HFF-Myc (cell line): ENCODE measurements at places on chromosomes 1 and 21.

GRCh38 chr1:243715285-243715684 is 134.8 kb downstream of the AKT3 start:
- no peak for DNase-seq

GRCh38 chr1:92820551-92820950 is 11.3 kb upstream of the RPL5 start:
- no peak for DNase-seq

GRCh38 chr1:51567653-51568052 is 48.6 kb upstream of the EPS15 start:
- no peak for DNase-seq

- DNase-seq = no peak
Measured at GRCh38 chr1:246629030-246629429, 62.8 kb downstream of the CNST start.

DNA sequence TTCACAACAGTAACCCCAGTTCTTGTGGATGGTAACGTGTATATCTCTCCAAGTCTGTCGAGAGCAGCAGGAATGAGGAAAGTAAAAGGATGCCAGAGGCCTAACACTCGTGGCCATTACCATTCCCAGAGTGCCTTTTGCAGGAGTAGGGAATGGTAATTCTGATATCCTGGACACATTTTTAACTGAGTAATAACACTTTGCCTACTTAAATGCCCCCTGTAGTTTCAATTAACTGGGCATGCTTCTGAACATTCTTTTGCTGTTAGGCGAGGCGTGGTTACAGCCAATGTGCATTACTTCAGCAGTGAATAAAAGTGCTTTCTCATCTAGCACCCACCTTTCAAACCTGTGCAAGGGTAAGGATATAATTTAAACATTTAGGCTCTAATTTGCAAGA is 258.5 kb upstream of the ADGRL2 start:
- DNase-seq = no peak

DNA sequence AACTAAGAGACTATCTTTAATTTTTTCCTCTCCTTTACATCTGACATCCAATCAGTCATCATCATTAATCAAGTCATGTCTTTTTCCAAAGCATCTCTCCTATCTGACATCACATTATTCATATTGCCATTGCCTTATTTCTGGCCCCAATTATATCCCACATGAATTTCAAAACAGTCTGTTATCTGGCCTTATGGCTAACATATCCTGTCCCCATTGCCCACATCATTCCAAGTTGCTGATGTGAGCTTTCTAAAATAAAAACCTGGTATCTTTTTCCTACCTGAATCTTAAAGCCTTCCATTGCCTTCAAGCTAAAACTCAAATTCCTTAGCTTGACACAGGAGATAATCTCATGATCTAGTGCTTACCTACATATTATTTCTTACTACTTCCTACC is 283.9 kb downstream of the LRRC40 start:
- DNase-seq = no peak

GRCh38 chr1:199352351-199352750 is 675.2 kb upstream of the NR5A2 start:
- DNase-seq = no peak

DNA sequence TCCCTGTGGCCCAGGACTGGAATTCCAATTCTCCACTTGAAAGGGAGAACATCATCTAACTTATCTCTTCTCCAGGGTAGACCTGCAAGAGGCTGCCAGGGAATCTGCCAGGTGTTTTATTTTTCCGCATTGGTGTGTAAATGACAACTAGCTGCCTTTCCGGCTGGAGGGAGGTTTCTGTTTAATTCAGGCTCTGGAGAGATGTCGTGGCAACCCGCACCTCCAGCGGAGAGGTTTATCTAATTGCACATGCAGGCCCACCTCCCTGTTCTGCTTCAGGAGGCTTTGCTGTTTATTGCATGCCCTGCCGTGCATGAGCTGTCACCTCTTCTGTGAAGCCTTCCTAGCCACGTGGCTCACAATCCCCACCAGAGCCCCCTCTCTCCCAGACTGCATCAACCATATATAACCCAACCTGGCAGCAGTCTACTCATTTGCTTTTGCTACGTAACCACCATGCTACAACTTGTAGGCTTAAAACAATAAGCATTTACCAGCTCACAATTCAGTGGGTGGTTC is 151.6 kb downstream of the C1orf94 start:
- no peak for DNase-seq

DNA sequence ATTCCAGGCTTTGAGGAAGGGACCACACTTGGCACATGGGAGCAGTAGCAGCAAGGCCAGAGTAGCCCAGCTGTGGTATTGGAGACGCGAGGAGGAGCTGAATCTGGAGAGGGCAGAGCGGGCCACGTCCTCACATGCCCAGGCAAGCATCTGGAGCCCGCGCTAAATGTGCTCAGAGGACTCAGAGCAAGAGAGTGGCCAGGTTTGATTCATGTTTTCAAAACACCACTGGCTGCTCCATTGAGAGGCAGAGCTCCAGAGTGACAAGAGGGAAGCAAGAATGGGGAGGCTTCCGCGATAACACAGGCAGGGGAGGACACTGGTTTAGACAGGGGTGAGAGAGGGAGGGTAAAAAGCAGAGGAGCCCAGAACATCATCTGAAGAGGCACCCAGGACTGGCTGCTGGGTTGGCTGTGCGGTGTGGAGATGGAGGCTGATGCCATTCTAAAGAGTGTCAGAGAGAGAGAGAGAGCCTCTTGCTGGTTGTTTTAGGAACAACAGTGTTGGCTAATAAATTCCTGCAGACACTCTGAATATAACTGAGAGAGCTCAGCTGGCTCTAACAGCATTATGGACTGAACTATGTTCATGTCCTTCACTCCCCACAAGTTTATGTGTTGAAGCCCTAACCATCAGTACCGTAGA is 32.3 kb downstream of the RCAN1 start:
- DNase-seq = no peak

GRCh38 chr1:178093951-178094738 is at the start of gene RASAL2:
Gene RASAL2 (plus strand): TSS chr1:178094104. CDS start chr1:178094493, 389 bp downstream.
- DNase-seq = no peak

GRCh38 chr1:61224609-61225008 is 142.2 kb downstream of the NFIA start:
- no peak for DNase-seq

DNA sequence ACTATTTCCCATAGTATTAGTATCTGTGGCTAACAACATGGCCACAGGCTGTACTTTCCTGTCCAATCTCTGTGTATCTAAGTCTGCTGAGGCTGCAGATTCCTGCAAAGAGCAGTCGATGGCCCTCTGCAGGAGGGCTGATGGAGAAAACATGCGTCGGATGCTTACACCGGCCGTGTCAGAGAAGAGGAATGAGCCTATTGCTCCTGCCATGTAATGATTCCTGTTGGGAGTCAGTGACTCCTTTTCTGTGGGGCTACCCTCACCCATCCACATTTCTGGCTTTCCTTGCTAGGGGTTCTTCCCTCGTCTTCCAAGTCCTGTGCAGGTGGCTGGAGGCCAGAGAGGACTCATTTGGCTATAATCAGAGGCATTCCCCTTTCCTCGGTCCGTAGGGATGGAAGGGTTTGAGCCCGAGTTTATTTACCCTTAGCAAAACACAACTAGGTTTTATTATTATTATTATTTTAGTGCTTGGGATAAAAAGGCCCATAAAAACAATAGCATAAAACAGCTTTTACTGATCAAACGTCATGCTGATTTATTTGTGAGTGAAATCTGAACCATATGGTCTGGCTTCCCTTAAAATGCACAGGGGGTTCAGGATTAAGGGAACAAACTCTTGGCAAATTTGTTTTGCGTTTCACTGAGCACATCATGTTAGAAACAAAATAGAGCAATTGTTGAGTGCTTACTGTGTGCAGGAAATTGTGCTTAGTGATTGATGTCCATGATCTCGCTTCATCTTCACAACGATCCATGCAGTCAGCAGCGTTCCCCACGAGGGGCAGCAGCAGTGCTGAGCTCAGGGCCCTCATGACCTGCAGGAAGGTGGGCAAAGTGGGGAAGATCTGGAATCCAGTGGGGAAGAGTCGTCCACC is 70.8 kb downstream of the KIF26B start:
- DNase-seq = no peak

DNA sequence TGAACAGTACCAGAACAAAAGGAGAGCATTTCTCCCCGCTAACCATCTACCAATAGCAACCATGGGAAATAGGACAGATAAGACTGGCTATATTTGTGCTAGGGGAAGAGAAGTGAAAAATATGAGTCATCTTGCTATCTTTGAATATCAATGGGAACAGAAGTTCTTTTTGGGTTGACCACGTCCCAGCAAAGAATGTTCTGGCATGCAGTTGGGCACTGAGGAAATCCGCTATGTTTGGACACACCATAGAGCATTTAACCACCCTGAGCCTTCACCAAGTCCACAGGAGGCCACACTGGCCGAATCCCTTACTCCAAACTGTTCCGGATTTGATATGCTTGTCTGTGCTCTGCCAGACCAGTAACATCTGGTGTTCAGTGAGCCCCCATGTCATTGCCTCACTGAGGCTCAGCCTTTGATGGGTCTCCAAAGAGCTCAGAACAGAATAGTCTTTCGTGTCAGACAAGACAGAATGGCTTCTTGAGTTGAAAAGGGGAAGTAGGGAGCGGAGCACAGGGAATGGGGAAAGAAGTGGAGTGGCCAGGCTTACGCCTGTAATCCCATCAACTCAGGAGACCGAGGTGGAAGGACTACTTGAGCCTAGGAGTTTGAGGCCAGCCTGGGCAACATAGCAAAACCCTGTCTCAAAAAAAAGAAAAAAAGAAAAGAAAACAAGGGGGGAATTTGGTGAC is 81.4 kb downstream of the SMYD2 start:
- no peak for DNase-seq

GRCh38 chr1:52769346-52770033 is 43.2 kb downstream of the ZYG11B start:
- no peak for DNase-seq

- DNase-seq = peak; percentile 19
Measured at GRCh38 chr1:227723474-227723873, 11.6 kb downstream of the JMJD4 start.

GRCh38 chr1:171160211-171160610 is 24.9 kb upstream of the FMO2 start:
- DNase-seq = no peak

DNA sequence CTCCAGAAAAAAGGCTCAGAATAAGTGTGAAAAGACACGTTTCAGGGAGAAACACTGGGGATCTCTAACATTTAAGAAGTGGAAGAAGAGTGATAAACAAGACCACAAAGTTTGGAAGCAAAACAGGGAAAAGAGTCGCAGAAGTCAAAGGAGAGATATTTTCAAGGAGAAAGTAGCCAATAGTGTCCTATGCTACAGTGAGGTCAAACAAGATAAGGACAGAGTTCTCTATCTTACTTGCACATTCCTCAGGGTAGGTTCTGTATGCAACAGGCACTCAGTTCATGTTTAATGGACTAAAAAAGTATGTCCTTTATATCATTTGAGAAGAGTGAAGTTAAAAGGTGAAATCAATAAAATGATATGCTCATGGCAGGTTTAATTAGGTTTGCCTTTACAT is 13.8 kb upstream of the EDEM3 start:
- no peak for DNase-seq

DNA sequence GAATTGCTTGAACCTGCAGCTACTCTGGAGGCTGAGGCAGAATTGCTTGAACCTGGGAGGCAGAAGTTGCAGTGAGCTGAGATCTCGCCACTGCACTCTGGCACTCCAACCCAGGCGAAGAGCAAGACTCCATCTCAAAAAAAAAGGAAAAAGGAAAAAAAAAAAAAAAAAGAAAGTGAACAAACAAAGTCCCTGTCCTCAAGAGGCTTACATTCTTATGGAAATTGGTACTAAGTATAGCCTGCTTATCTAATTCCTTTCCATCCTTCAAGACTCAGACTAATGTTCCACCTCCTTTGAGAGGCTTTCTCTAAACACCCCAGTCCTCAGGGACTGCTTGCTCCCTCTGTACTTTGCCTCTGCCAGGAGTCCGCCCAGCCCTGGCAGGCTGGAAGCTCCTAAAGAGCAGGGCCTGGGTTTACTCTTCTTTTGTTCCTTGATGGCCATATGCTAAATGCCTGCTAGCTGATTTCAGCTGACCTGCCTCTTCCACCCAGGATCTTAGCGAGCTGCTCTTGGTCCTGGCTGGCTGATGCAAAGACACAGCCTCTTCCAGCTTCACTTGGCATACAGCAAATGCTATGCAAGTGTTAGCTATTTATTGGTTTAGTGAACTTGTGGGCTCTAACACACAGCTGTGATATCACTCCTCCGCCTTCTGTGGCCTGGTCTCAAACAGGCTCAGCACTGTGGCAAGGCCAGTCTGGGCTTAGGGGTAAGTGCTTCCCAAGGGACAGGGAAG is 9.8 kb downstream of the SLC9A1 start:
- DNase-seq = no peak

GRCh38 chr1:42319871-42320484 is 15.1 kb downstream of the FOXJ3 start:
- no peak for DNase-seq

DNA sequence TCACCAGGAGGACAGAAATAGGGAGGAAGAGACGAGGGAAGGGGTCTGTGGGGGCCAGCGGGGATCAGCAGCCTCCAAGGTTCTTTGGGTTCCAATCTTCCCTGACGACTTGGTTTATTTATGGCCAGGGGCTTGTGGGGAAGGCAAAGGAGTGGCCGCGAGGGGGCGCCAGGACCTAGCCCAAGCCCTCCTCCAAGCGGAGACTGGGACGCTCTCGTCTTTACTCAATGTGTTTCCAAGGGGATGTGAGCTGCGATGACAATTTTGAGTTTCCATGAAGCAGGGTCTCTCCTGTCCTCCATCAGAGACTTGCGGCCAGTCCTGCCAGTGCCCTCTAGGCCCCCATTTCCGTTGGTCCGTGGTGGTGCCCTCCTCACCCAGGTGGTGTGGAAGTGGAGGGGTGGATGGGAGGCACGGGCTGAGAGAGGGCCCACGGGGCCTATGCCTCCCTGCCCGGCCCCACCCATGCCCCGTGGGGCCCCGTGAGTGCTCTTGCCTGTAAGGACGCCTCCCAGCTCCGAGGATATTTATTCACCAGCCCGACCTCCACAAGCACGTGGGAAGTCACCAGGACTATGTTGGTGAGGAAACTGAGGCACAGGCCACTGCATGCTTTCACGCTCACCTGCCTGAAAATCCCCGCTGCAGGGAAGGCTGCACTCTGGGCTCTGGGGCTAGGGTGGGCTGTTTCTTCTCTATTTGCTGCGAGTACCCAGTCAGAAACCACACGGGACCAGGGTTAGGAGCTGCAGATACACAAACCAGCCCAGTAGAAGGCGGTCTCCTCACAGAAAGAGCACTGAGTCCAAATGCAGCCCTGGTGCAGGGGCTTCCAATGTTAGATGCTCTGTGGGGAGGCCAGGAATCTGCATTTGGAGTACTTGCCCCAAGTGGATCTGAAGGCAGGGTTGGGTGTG is 26.5 kb downstream of the DMRTB1 start:
- DNase-seq = peak; percentile 59

DNA sequence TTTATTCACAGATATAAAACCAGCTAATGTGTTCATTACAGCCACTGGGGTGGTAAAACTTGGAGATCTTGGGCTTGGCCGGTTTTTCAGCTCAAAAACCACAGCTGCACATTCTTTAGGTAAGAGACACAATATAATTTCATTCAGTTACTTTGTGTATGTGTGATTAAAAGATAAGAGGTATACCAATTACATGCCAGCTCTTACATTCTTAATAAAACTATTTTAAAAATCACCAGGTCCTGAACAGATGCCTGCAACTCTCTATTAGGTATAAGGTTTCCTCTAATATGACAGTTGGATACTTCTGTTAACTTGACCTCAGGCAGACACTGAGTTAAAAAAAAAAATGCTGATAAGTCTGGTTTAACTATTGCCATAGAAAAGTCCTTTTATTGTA is 122.1 kb downstream of the NEK7 start:
- no peak for DNase-seq

- DNase-seq = no peak
Measured at GRCh38 chr1:90174246-90174645, 179.3 kb downstream of the ZNF326 start.
